ENCODE measurements at places on chromosomes 3 and 15.

DNA sequence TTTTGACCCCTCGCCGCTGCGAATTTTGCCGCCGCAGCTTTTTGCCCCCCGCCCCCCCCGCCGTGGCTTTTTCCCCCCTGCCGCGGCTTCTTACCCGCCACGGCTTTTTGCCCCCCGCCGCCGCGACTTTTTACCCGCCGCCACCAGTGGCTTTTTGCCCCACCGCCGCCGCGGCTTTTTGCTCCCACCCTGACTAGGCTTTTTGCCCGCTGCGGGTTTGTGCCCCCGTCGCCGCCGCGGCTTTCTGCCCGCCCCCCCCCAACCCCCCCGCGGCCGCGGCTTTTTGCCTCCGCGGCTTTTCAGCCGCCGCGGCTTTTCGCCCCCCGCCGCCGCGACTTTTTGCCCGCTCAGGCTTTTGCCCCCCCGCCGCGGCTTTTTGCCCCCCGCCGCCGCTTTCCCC is 598.1 kb downstream of the GOLGA6L6 start:
- DNase-seq = no peak

- DNase-seq = no peak
Observed at GRCh38 chr3:43223670-43224364, 62.5 kb upstream of the SNRK start.

DNA sequence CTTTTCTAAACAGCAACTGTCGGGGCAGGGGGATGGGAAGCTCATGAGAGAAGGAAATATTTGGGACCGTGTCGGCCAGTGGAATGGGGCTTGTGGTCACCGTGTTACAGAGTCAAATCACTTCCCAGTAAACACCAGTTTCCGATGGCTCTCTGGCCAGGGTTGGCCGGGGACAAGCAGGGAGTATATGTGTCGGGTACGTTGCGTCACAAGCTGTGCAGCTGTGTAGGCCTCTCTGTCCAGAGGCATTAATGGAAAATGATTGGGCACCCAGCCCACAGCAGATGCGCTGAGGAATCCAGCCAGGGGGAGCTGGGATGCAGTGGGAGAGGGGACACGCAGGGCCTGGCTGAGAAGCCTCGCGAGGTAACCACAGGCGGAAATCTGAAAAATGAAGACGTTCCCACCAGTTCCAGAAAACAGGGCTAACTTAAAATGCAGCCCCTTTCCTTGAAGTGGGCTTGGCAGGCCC is 15.8 kb upstream of the ALDH1A3 start:
- no peak for DNase-seq

DNA sequence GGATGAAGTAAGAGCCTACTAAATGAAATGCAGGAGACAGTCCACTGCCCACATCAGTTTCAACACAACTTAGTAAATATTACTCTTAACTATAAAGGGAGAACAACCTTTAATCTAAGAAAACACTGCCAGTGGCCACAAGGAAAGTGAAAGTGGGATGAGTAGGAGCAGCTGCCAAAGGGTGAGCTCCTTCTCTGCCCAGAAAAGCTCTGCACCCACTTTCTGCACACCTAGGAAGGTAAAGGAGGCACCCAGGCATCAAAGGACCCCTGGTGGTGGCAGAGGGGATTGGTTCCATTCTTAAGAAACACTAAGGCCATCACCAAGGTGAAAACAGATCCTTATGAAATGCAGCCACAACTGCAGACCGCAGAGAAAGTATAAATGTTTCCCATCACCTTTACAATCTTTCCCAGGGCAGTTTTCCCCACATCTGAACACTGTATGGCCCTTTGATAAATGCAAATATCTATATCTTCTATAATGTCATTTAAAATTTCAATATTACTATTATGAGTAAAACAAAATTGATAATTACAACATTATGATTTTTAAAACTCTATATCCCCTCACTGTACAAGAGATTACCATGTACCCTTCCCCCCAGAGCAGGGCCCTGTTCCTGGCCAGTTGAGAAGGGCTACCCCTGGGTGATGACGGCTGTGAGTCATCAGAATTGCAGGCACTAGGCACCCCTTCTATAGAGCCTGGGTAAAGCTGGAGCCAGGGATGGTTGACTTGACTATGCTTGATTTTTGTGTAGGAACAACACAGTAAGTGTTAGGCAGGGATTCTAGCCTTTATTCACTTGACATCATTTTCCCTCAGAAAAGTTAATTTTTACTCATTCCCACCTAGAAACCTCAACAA is 92.0 kb downstream of the SNRK start:
- DNase-seq = peak; percentile 51

DNA sequence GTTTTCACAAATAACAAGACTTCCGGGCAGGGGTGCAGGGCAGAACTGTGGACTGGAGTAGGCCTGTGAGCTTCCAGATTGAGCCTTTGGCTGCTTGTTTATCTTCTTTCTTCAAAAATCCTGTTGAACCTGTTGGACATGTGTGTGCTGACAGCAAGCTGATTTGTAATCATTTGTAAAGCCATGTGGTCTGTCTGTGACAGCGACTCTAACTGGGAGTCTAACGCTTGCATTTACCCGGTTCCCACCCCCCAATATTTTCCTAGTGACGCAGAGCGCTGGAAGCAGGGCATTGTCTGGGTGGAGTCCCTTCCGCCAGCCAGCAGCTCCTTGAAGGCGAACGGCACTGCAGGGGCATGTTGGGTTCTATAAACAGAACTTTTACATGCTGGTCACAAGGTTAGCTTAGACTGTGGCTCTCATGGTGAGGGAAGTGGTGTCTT is 85.7 kb upstream of the MYZAP start:
- DNase-seq = no peak

DNA sequence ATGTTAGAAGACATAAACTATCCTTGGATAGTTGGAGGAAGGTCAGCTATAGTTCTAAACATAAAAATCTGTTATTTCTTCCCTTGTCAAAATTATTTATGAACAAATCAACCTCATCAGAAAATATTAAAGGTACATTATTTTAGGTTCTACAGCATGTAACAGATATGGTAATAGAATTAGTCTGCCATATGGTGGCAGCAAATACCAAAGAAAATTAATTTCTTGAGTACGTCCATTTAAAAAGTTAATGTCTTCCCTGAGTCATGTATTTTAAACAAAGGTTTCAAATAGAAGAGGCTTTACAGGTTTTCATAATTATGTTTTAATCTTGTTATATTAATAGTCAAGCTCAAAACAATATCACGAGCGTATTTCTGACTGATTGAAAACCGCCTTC is 17.9 kb upstream of the ANKRD28 start:
- no peak for DNase-seq
